ENCODE measurements at places on chromosomes 7 and 10.

DNA sequence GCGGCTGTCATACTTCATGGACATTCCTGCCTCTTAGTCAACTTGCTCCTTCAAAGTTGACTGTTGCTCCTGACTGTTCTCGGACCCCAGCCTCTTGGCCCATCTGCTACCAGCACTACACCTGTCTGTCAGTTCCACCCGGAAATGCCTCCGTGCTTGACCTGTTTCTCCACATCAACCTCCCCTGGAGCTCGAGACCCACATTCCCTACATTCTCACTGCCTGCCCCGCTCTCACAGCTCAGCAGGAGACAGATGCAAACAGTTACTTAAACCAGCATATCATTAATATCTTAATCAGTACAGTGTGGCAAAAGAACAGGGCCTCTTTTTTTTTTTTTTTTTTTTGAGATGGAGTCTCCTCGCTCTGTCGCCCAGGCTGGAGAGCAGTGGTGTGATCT, 174.3 kb downstream of the NRP1 start:
- no peak for DNase-seq

DNA sequence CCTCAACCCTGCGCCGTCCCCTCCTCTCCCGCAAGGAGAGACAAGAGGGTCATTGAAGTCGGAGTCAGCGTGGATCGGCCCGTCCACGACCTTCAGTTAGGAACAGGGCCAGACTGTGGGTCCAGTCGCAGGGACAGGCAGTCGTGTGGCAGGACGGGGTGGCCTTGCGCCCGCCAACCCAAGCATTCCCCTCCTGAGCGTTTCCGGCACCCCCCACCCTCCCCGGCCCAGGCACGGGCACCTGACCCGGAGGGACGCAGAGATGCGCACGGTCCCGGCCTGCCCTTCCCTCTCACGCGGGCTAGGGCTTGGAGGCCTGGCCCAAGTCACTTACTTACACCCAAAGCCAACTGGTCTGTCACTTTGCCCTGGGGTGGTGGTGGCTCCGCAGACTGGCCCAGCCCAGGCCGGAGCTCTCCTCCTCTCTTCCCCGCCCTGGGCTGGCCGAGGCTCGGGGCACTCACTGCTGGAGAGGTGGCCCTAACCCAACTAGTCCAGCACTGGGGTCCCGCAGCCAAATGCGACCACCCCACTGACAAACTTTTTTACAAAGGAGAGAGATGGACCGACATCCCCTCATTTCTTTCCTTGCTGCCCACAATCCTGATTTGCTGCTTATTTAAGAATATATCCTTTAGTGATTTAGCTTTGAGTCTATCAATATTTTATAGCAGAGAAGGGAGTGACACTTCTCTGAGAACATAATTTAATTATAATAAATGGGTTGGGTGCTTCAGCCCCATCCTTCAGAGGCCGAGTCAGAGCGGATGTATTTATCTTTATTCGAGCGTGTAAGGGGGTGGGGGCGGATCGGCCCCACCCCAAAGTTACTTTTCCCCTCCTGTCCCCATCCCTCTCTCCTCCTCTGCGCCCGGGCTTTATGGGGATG, 1.2 kb upstream of the UNCX start:
- DNase-seq, result no peak

DNA sequence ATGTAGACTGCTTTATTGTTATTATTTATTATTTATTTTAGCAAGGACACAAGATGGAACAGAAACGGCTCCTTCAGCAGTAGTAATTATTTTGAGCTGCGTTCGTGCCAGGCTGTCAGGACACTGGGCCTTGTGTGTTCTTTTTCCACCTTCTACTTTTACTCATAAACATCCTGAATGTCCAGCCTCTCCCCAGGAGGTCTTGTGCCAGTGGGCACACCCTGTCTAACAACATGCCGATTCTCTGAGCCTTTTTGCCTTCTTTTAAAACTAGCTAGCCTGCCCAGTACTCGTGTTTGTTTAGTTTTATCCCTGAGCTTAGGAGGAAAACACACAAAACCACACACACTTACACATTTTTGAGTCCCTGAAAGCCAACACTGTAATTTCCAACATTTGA, 1.2 kb downstream of the SCIN start:
- DNase-seq, result no peak

DNA sequence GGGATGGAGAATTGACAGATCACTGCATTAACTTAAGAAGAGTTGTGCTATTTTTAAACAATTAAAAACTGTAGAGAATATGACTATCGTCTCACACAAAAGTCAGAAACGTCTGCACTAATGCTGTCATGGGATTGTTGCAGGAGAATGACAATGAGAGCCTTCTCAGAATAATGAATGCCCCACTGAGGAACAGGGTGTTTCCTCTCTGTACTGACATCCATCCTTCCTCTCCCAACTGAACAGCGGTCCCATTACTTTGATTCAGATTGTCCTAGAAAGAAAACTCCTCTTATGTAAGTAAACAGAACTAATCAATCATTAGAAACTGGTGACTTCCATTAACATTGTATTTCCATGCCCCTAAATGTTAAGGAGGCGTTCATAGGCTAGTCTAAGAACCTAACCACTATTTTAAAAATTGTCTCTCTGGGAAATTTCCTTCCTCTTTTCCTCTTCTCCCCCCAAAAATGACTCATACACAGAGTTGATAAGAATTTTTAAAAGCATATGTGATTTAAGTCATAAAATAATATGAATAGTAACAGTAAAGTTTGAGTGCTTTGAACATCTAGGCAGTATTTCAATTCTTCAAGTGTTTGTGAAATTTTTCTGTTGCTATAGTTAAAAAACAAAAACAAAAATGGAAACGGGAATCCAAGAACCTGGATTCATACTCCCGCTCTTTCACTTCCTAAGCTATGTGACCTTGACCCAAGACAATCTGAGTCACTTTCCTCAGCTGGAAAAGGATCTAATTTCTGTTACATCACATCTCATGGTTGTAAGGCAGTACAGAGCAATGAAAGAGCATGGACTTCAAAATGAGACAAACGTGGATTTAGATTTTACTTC, 12.7 kb upstream of the MACC1 start:
- DNase-seq, result no peak

- no peak for DNase-seq
Measured at GRCh38 chr7:66639773-66640172, 11.1 kb downstream of the KCTD7 start.

- no peak for DNase-seq
Measured at GRCh38 chr10:60803433-60803832, 25.2 kb downstream of the CDK1 start.

DNA sequence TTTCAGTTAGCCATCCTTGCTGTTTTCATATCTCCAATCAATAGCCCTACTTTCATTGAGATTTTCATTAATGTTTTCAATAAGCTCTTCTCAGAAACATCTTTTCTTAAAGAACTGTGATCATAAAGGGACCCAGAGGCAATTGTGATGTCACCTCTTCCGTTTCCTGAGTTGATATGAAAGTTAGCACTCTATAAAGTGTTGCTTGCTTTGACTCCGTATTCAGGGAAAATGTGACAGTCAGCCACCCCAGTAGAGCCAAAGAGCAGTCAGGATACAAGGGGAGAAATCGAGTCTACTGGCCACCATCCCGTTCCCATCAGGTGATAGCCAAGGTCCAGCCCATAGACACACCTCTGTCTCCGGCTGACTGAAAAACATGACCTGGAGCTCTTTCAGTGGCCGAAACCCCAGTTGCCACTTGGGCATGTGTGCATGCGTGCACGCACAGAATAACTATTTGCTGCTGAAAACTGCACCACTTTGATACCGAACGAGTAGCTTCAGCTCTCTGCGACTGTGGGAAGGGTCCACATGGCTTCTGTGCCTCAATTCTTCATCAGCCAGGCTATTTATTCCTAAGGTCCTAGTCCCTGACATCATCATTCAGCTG, 291.4 kb downstream of the USP6NL start:
- no peak for DNase-seq

- no peak for DNase-seq
Measured at GRCh38 chr7:55189878-55190436, 171.1 kb downstream of the EGFR start.

GRCh38 chr7:44631458-44632115, 25.2 kb downstream of the OGDH start:
- no peak for DNase-seq

DNA sequence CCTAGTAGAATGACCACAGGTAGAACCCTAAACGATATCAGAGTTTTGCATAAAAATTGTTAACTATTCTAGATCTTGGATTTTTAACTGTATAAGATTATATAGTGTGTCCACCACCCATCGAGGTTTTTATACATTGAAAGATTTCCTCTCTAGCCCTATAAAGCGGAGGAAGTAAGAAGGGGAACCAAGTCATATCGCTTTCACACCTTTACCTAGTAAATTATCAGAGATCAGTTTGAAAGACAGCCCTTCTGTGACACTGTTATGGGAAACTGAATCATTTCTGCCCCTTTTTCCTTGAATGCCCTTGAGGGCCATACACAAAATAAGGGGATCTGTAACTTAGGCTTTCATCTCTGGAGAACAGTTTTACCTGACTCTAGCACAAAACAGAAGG, 8.3 kb upstream of the GPR37 start:
- DNase-seq, result no peak

- DNase-seq, result no peak
Measured at GRCh38 chr10:31071232-31072005, 39.8 kb upstream of the ZNF438 start.

DNA sequence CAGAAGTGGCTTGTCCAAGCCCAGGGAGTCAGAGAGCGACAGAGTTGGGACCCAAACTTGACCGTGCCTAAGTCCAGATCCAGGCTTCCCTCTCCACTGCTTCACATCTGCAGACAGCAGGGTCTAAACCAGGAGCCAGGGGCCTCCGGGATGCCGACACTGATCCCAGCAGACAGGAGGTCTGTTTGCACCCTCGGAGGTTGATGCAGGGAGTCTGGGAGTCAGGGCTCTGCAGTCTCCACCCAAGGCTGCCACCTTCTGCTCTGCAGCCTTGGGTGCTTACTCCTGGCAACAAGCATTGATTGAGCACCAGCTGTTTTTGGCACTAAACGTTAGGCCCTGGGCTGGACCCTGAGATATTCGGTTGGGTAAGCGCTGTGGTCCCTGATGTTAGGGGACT, 21.0 kb downstream of the ELFN1 start:
- peak; percentile 4 for DNase-seq

DNA sequence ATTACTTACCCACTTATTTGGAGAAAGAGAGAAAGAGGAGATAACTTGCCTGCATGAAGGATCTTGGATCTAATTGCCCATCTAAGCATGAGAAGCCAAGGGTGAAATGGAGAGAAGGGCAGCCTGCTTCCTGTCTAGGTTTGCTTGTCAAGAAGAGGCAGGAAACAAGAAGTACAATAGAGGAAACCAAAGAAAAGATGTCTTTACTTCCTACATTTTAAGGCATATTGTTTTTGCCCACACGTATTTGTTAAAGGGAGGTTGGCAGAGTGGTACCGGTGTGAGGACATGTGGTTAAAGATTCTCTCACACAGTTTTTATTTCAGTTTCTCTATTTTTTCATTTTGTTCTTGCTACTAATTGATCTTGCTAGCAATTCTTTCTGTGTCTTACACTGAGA, 6.0 kb upstream of the TAS2R38 start:
- DNase-seq, result no peak

- DNase-seq, result no peak
Measured at GRCh38 chr10:62052276-62052675, 150.8 kb downstream of the ARID5B start.

- DNase-seq, result no peak
Measured at GRCh38 chr7:108592646-108593201, 23.1 kb downstream of the DNAJB9 start.

GRCh38 chr7:130982160-130982638, 248.2 kb upstream of the KLF14 start:
- no peak for DNase-seq

DNA sequence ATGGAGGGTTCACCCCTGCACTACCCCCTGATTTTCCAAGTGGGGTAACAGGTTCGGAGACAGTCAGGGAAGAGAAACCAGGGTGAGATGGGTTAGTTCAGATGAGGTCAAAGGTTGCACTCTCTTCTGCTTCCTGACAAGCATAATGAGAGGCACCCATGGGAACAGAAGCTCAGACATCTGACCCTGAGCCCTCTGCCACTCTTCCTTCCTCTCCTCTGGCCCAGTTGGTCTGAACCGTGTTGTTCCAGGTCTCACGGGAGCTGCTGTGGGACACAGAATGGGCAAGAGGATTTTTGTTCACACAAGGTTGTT, 38.4 kb downstream of the DNAJB12 start:
- DNase-seq, result no peak

DNA sequence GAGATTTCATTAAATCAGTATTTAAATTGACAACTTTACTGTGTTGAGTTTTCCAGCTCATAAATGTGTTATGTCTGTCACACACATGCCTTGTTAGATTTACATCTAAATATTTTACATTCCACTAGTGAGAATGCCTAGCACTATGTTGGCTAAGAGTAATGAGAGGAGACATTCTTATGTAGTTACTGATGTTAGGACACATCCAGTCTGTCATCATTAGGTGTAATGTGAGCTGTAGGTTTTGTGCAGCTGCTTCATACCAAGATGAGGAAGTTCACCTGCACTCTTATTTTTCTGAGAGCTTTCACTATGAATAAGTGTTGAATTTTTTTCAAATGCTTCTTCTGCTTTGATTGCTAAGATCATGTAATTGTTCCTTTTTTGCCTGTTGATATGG, 218.0 kb upstream of the IGFBP3 start:
- no peak for DNase-seq

GRCh38 chr7:105261689-105262088, 127.0 kb downstream of the SRPK2 start:
- no peak for DNase-seq
